Activated CD4-positive, alpha-beta memory T cell treated with anti-CD3 and anti-CD28 coated beads, Interleukin-2, amount 10 ng/mL, durations not matched to agents 7 days and 5 days (primary cell): ENCODE measurements at places on chromosomes 2 and 18. TPM values are rescaled to one million over a fixed set of nuclear protein-coding genes. Genes with fewer than 3 reads are reported as not detected.

Gene SLC38A11
- not detected for total RNA-seq

Gene SKA1
- total RNA-seq: 44.6 TPM

Gene PRSS56
- not detected for total RNA-seq

Gene LINC00305
- not detected for total RNA-seq

Gene CCDC141
- total RNA-seq: 2.6 TPM

Gene UGT1A5
- total RNA-seq: not detected

Gene GYPC
- 133 TPM for total RNA-seq

Gene C2orf15
- total RNA-seq: 0.18 TPM

Gene ST8SIA5
- not detected for total RNA-seq

Gene NOL4
- total RNA-seq: not detected

Gene ASB18
- total RNA-seq: not detected

Gene NAT8
- not detected for total RNA-seq

Gene PARD6G
- 0.20 TPM for total RNA-seq

Gene COLEC12
- not detected for total RNA-seq

Gene EHBP1
- total RNA-seq: 23.2 TPM

Gene GAD1
- total RNA-seq: 2.2 TPM

Gene GCKR
- not detected for total RNA-seq

Gene ALMS1
- total RNA-seq: 16.1 TPM

Gene SMAD7
- 31.0 TPM for total RNA-seq

Gene SCN3A
- not detected for total RNA-seq

Gene AAK1
- total RNA-seq: 115 TPM

Gene C2orf66
- total RNA-seq: 0.33 TPM

Gene LCT
- total RNA-seq: 0.13 TPM

Gene LIPG
- not detected for total RNA-seq

Gene KCNS3
- not detected for total RNA-seq

Gene STARD6
- not detected for total RNA-seq

Gene VSNL1
- not detected for total RNA-seq

Gene RAB6C
- total RNA-seq: not detected

Gene TUBA3E
- total RNA-seq: not detected

Gene SUCLG1
- 66.1 TPM for total RNA-seq

Gene STPG4
- not detected for total RNA-seq

Gene DSEL
- 0.18 TPM for total RNA-seq

Gene ICA1L
- 5.6 TPM for total RNA-seq

Gene LGALSL
- 2.6 TPM for total RNA-seq

Gene CROCC2
- total RNA-seq: not detected
